ENCODE measurements at places on chromosomes 12 and 14.

GRCh38 chr12:48932878-48933277 is 7.6 kb upstream of the FKBP11 start:
- no peak for DNase-seq

- no peak for DNase-seq
Measured at GRCh38 chr14:72924337-72924736, 1.9 kb upstream of the DCAF4 start.

DNA sequence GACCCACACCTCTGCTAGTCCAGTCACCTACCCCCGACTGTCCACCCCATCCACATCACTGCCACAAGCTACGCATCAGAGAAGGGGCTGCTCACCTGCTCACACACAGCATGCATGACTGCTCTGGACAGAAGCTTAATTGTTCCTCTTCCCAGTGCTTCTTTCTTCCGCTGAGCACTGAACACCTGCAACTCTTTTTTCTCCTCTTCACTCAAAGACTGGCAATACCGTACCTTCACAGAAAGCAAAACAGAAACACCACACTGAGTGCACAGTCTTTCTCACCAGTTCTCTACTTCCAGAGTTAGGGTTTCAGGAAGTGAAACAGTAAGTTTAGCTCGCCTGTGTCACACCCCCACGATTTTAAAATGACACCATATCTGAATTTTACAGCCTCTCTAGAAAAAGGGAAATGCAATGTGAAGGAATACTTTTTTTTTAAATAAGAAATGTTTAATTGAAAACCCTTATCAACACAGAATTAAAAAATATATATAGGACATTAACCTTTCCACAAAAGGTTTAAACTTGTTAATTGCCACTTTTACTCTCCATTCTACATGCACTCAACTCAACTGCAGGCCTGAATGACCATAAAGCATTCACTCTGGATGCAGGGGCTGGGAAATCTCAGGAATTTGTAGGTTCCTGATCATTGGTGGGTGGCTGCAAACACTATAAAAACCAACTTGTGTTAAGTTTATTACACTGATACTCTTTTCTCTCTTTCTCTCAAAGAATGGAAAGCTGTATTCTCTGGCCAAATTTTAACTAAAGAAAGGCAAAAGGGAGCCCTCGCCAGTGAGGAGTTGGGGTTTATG is 120.0 kb downstream of the PRICKLE1 start:
- no peak for DNase-seq

DNA sequence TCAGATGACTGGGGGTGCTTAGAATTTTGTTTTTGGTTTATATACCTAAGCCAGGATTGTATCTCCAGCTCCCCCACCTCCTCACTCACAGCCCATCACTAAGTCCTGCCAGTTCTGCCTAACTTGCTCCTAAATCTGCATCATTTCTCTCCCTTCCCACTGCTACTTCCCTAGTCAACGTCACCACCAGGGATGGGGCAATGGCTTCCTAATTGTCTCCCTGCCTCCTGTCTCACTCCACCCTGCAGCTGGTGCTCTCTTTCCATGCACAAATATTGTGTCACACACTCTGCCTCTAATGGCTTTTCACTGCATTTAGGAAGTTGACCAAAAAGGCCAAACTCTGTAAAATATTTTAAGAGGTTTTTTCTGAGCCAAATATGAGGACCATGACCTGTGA is 11.5 kb downstream of the OAS2 start:
- DNase-seq = no peak

DNA sequence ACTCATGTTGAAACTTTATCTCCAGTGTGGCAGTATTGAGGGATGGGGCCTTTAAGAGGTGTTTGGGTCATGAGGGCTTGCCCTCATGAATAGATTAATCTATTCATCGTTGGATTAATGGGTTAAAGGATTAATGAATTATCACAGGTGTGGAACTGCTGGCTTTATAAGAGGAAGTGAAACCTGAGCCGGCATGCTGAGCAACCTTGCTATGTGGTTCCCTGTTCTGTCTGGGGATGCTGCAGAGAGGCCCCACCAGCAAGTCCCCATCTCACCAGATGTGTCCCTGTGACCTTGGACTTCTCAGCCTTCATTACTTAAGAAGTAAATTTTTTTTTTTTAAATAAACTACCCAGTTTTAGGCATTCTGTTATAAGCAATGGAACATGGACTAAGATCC is 109.6 kb downstream of the DYRK2 start:
- DNase-seq = no peak

GRCh38 chr14:104750056-104750752 is 2.7 kb upstream of the SIVA1 start:
- no peak for DNase-seq

- peak; percentile 35 for DNase-seq
Measured at GRCh38 chr12:14418451-14418890, 53.0 kb downstream of the ATF7IP start.
